T-cell (primary cell): ENCODE measurements at places on chromosomes 13 and 19.

- no peak for DNase-seq
These were observed 486.8 kb downstream of the FOXO1 start for GRCh38 chr13:40179445-40180281.

DNA sequence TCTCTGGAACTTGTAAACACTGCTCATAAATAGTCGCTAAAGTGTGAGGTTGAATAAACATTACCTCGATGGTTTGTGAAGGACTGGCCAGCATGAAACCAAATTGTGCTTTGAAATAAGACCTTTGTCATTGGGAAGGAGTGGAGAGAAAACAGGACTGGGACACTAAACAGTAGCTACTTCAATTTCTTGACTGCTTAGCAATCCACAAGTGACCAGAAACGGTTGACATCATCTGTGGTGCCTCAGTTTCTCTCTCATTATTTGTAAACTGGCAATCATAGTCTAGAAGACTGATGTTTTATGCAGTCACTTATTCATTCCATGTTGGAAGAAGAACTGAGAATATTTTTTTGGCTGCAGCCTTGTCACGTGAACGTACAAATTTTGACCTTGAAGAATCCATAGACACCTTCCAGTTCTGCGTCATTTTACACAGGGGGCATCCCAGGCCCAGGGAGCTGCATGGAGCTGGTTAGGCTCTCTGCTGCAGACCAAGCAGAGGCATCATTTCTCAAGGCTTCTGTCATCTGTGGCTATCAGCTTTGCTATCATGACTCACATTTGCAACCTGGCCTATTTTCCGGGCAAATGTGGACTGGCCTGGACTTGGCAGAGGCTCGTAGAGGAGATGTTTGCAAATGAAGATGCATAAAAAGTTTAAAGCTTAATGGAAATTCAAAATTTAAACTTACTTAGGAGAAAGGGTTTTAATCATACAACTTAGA, 391.8 kb downstream of the FGF9 start:
- no peak for DNase-seq

DNA sequence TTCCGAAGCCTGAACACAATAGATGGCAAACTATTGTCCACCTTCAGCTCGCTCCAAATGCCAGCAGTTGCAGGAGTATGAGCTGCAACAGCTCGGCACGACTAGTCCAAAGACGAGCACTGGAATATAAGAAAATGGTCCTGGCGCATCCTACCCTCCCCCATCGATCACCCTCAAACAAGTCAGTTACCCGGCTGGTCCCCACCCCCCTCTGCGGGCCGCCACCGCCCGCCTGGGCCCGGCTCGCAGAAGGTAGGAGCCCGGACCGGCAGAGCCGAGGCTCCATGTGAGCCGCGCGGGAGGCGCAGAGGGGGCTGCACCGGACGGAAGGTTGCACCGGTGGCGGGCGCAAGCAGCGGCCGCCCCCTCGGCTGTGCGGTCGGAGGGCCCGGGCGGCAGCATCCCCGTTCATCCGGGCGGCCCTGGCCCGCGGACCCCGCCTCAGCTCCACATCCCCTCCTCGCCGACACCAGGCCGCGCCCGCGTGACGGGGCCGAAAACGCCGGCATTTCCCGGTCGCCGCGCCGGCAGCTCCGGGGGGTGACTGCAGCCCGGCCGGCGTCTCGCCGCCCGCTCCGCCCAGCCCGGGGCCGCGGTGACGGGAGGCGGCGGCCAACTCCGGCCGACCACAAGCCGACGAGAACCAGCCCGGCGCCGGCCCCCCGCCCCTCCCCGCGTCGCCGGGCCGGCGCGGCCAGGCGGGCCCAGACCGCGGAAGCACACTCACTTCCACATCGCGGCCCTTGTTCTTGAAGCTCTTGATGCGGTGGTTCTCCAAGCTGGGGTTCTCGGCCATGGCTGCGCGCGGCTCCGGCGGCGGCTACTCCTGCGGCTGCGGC, 552 bp downstream of the KPNA3 start:
- peak; percentile 54 for DNase-seq

DNA sequence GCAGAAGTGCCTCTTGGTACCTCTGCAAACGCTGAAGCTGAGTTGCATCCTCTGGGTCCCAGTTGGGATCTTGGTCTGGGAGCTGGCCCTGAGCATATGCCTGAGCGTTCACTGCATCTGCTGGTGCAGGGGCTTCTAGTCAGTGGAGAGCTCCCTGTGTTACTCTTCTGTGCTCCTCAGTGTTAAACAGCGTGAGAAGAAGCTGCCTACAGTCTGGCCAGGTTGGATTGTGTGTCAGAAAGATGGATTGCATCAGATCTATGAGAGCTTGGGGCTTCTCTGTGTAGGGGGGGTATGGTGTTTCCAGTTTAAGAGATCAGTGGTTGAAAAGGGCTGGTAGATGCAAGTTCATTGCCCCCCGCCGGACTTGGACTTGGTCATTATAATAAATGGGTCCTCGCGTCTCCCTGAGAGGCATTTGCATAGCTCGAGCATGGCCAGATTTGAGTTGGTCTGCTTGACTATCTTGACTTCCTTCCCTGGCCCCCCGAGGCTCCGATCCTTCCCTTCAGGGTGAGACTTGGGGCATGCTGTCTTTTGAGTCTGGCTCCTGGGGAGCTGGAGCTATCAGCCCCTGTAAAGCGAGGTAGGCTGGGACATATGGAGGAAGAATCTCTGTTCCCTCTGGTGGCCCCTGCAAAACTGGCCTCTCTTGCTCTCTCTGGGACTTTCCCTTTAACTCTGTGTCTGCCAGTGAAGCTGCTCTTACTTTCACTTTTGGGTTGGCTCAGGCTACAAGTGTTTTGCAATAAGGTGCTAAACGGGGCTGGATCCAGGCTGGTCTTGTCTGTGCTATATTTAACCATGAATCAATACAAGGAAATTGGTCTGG, 52.9 kb downstream of the OR10H4 start:
- no peak for DNase-seq

DNA sequence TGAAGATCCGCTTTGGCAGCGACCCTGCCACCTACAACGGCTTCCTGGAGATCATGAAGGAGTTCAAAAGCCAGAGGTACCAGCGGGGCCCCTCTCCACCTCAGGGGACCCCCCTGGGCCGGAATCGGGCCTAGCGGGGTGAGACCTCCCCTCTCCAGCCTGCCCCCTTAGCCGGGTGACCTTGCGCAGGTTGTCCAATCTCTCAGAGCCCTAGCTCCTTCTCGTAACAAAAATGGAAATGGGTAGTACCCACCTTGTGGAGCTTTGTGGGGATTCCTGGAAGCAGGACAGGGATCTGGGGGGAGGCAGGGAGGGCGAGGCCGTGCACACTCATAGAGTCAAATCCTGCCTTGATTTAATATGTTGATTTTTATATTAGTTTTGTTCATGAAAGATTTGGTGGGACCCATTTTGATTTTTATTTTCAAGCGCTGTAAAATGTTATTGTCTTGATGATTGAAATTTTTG, 658 bp downstream of the SIN3B start:
- no peak for DNase-seq

DNA sequence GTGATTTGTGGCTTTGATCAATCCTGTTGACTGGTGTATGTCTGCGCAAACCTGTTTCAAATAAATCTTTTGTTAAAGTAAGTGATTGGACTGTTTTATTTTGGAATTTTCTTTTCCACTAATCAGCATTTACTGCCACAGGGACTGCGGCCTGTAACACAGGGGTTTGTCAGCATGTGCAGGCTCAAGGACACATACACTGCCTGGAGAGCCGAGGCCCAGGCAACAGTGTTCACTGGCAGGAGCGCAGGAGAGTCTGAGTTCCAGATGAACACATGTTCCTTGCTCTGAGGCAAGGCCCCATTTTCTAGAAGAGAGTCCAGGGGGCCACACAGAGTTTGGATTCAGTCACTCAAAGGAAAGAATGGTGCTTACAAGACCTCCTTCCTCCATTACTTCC, 26.0 kb downstream of the SHISA2 start:
- DNase-seq = no peak

- no peak for DNase-seq
These were observed 12.7 kb upstream of the KBTBD6 start for GRCh38 chr13:41145136-41145908.

- DNase-seq = no peak
These were observed 59.9 kb upstream of the ZNF85 start for GRCh38 chr19:20863176-20863575.

DNA sequence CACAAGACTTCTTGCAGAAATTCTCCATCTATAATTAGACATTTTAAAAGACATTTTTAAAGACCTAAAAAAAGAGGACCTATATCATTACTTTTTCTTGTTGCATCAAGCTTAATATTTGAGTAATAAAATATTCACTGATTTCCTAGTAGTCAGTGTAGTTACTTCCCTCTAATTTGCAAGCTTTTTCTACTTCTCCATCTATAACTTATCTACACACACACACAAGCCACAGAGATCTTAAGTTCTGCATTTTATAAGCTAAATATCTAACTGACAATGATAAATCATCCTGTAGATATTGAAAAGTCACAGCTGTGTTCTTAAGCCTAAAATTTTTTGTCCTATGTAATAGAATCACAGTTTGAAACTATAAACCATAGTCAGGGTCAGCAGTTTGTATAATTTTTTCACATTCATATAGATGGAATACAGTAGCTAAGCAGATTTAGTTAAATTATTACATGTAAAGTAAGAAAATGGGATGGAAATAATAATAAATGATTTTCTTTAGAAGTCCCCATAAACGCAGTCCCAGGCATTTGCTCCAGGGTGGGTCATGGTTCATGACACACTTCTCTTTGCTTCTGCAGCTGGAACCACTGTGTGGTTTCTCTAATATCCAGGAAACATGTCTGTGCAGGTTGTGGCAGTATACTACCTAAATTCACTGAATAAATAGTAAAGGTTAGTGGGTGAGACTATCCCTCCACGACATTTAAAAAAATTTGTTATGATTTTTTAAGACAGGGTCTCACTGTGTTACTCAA, 60.2 kb downstream of the ESD start:
- no peak for DNase-seq

DNA sequence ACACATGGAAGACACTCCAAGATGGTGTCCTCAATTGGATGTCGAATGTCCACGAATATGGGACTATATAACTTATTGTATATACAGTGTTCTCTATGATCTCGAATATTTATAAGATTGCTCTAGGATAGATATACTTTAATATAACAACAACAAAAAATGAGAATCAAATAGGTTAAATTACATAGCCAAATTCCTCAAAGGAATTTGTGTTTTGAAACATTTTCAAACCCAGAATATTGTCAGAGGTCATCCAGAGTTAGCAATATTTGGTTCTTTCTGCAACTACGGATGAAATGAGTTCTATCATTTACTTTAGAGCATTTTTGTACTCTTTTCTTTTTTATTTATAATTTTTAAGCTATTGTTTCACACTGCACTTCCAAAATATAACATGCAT, 857.8 kb downstream of the GPC5 start:
- DNase-seq = no peak

- DNase-seq = no peak
These were observed 113.2 kb downstream of the ESD start for GRCh38 chr13:46683676-46684260.

GRCh38 chr19:19571071-19571786, 33.2 kb downstream of the CILP2 start:
- DNase-seq = no peak

GRCh38 chr19:40465025-40465556, 454 bp downstream of the BLVRB start:
- DNase-seq = no peak

GRCh38 chr13:91174886-91175501, 172.5 kb upstream of the MIR17HG start:
- DNase-seq = no peak

DNA sequence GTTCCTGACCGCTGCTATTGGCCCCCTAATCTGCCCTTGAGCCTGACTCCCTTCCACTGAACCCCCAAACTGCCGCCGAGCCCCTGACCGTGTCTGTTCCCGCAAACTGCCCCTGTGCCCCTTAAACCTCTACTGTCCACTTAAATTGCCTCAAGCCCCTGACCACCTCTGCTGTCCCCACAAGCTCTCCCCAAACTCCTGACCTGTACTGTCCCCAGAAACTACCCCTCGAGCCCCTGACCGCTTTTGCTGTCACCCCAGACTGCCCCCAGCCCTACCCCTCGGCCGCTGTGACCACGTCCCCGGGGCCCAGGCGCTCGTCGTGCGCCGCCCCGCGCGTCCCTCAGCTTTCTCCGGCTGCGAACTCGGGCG, 382 bp downstream of the ZNF77 start:
- DNase-seq = no peak

DNA sequence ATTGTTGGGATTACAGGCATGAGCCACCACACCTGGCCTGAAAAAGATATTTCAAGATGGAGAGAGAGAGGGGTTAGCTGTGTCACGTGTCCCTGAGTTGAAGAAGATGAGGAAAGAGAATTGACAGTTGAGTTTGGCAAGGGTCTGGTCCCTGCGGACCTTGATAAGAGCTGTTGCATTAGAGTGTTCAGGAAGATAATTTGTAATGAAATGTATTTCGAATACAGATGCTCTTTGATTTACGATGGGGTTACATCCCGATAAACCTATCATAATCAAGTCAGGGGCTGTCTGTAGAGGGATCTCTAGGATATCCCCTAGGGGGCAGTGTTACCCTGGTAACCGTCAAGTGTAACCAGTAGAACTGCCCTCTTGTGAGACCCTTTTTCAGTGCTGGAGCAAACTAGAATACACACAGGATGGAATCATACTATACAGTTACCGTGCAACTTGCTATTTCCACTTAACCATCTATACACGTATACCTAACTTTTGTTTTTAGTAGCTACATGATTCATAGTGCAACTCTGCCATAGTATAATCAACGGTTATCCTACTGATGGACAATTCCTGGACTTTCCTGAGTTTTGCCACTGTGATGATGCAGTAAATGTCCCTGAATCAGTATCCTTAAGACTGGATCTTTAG, 1.5 kb upstream of the ELOF1 start:
- DNase-seq = peak; percentile 18

GRCh38 chr13:64626105-64626504, 2604.0 kb downstream of the PCDH9 start:
- no peak for DNase-seq

DNA sequence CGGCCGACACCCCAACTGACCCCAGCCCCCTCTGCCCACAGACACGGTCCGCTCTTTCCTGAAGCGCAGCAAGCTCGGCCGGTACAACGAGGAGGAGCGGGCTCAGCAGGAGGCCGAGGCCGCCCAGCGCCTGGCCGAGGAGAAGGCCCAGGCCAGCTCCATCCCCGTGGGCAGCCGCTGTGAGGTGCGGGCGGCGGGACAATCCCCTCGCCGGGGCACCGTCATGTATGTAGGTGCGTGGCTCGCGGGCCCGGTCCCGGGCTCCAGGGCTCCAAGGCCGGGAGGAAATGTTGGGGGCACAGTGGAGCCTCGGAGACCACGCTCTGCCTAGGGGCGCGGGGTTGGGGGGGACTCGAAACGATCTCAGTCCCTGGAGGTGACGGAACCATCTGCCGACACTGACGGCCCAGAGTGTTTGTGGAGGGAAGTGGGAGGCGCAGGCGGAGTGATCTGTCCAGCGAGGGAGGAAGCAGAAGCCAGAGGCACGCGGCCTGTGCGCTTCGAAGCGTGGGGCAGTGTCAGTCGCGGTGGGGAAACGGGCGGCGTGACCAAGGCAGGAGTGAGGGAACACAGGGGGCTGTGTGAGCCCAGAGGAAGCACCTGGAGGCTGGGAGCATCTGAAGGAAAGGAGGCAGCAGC, 6.3 kb downstream of the TBCB start:
- DNase-seq = no peak

- DNase-seq = no peak
These were observed 114.0 kb downstream of the COL4A2 start for GRCh38 chr13:110421061-110421460.

GRCh38 chr19:16417660-16418596, 53.8 kb downstream of the EPS15L1 start:
- peak; percentile 53 for DNase-seq
